ENCODE measurements at places on chromosomes 3 and 15.

- DNase-seq = peak; percentile 35
Observed at GRCh38 chr3:113575206-113575605, 42.9 kb downstream of the SIDT1 start.

DNA sequence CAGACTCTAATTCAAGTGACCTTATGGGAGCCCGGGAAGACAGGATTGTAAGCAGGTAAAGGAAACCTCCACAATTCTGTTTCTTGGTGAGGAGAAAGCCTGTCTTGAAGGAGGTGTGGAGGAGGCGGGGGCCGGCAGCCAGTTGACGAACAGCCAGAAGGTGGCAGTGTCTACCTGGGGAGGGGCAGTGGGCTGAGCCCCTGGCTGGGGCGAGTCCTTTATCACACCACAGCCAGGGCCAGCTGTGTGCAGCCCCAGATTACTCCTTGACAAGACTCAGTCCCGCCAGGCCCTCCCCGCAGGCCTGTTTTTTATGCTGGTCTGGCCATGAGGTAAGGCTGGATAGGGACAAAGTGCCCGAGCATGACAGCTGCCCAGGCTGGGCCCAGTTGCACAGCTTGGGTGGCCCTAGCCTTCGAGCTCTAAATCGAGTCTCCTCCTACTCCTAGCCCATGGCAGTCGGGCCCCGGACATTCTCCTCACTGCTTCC lies 40.9 kb upstream of the IDH2 start:
- peak; percentile 65 for DNase-seq

- DNase-seq = no peak
Observed at GRCh38 chr3:9331171-9331570, 31.7 kb upstream of the THUMPD3 start.

- DNase-seq = no peak
Observed at GRCh38 chr3:126617571-126617970, 37.4 kb downstream of the TXNRD3 start.

- DNase-seq = no peak
Observed at GRCh38 chr3:73510334-73510733, 114.4 kb downstream of the PDZRN3 start.

Measured in NCI-H1436 (cell line).